Heart left ventricle (tissue), 16 donors: ENCODE measurements at places on chromosomes 13 and 19. TPM values are rescaled to one million over a fixed set of nuclear protein-coding genes. Genes with fewer than 3 reads are reported as not detected.

DNA sequence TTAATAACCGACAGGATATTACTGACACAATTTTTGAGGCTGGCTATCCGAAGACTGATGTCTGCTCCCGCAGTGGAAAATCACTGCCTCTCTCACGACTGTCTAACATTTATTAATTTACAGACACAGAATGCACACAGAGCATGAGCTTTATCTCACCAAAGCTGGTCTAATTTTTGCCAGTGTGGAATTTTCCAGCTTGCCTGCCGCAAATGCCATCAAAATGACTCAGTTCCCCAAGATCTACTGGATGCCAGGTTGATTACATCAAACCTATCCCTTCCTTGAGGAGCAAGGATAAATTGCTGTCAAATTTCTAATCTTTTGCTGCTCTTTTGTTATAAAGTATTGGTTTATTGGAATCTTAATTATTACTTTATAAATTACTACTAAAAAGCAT lies 1775.1 kb upstream of the PCDH20 start:
- DNase-seq: no peak

The ZNF230 gene
- 2.5 TPM for total RNA-seq

The LMTK3 gene
- 0.97 TPM for total RNA-seq

The C1QTNF9B gene
- not detected for total RNA-seq

The PSG1 gene
- total RNA-seq: not detected
